Activated naive CD4-positive, alpha-beta T cell treated with anti-CD3 and anti-CD28 coated beads, Interleukin-2, amount 50 U/mL, for 72 hours (primary cell): ENCODE measurements at places on chromosomes 5 and 9.

DNA sequence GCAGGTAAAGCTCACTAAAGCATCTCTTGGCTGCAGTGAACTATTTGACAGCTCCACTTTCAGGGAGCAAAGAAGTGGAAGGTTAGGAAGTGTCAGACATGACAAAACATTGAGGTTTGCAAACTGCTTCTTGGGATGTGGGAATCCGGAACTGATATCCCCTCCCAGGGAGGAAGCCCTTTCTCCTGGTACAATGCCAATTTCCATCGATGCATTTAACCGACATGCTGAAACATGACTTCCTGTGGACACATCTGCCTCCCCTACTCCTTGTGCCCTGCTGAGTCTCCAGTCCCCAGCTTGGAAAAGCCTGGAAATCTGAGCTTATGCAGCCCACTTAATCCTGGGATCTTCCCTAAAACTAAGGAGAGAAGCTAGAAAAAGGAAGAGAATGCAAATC lies 323.1 kb upstream of the DAP start:
- DNase-seq, result no peak

GRCh38 chr5:45542421-45542820 lies 153.8 kb downstream of the HCN1 start:
- no peak for DNase-seq

DNA sequence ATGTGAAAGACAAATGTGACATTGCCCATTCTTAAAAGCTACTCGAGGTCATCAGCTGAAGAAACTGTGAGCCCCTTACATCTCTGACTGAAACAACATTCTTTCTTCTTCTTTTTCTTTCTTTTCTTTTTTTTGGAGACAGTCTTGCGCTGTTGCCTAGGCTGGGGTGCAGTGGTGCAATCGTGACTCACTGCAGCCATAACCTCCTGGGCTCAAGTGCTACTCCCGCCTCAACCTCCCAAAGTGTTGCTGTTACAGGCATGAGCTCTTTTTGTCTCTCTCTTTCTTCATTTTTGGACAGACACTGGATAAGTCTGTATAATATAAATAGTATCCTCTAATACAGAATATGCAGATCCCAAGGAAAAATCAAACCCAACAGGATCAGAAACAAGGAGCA lies 263.7 kb upstream of the KLF9 start:
- no peak for DNase-seq

DNA sequence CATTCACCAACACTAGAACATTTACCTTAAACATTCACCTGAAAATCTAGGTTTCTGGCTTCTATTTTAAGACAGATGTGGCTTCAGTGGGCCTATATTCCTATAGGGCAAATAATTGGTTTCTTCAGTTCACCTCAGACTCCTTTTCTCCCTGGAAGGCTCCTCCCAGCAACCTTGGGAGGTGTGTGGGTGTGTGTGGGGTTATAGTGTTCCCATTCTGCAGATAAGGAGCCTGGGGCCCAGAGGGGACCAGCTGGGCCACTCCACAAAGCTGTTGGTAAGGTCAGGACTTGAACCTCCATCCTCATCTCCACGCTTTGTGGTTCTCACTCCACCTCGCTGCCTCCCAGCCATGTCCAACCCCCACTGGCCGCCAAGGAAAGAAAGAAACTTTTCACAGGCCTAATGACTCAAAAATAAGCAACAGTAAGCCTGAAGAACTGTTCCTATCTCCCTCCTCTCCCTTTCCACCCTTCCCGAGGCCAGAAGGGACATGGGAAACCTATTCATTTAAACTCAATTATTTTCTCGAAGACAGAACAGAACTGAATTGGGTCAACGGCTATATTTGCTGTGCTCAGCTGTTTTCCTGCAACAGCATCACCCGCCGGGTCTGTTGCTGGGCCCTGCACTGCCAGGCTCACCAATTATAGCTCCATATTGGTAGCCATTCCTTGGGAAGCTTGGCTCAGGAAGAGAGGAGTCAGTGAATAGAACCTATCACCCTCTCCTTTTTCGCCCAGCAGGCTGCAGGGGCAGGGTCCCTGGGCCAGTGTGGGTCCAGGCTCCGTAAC lies 78.5 kb downstream of the DAB2IP start:
- no peak for DNase-seq

DNA sequence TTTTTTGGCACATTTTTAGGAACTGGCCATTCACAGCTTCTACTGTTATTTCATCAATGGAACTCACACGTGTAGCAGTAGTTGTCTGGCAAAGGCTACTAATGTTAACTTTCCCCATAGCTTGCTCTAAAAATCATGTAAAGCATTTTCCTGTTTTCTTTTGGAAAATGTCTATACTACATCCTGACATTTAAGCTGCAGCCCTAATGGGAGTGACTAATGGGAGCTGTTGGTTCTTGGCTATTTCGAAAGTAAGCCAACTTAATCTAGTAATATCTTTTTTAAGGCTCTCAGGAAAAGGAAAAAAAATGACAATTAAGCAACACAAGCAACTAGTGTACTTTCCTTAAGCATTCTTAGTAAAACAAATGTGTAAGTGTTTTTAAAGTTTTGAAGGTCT lies 169.2 kb downstream of the SLC12A2 start:
- DNase-seq, result no peak

GRCh38 chr5:57929271-57929670 lies 446.7 kb upstream of the ACTBL2 start:
- no peak for DNase-seq

GRCh38 chr5:98902733-98903132 lies 26.1 kb downstream of the CHD1 start:
- DNase-seq, result no peak

DNA sequence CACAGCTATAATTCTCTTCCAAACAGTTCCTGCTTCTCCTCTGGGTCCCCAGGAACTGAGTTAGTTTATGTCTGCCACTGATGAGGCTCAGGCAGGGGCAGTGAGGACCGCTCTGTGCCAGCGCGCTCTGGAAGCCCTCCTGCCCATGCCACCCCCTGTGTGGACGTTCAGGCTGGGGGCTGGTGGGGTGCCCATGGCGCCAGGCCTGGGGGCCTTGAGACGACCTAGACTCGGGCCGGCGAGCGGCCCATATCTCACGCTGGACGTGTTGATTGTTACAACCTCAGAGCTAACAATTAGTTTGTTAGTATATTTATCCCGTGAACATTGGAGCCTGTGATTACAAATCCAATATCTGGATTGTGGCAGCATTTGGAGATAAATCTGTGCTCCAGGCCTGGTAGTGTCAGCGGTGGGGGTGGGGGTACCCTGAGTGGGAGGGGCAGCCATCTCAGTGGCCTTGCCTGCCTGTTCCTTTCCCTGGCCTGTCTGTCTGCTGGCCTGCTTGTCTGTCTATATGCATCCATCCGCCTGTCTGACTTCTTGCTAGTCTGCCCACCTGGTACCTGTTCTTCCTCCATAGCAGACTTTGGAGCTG lies 256.5 kb upstream of the MVB12B start:
- DNase-seq, result no peak

- DNase-seq, result no peak
These were observed 41.3 kb downstream of the PPARGC1B start for GRCh38 chr5:149771216-149771980.

GRCh38 chr5:139369181-139369580 lies 13.9 kb downstream of the SLC23A1 start:
- no peak for DNase-seq

GRCh38 chr9:87853302-87853701 lies 29.4 kb upstream of the SPATA31E1 start:
- DNase-seq, result no peak

GRCh38 chr5:113189291-113189690 lies 212.7 kb downstream of the DCP2 start:
- no peak for DNase-seq

- DNase-seq, result no peak
These were observed 101.1 kb upstream of the ZNF366 start for GRCh38 chr5:72608297-72608696.
